NCI-H1436 treated with DMSO at 0.1 percent for 48 hours (cell line): ENCODE measurements at places on chromosomes 2 and 18.

- no peak for DNase-seq
Measured at GRCh38 chr2:104332731-104333130, 521.2 kb upstream of the POU3F3 start.

- no peak for DNase-seq
Measured at GRCh38 chr2:199309411-199309810, 148.3 kb downstream of the SATB2 start.

GRCh38 chr2:54666634-54667265, 56.7 kb upstream of the EML6 start:
- no peak for DNase-seq

GRCh38 chr2:145811276-145812164, 1291.6 kb upstream of the ZEB2 start:
- no peak for DNase-seq

DNA sequence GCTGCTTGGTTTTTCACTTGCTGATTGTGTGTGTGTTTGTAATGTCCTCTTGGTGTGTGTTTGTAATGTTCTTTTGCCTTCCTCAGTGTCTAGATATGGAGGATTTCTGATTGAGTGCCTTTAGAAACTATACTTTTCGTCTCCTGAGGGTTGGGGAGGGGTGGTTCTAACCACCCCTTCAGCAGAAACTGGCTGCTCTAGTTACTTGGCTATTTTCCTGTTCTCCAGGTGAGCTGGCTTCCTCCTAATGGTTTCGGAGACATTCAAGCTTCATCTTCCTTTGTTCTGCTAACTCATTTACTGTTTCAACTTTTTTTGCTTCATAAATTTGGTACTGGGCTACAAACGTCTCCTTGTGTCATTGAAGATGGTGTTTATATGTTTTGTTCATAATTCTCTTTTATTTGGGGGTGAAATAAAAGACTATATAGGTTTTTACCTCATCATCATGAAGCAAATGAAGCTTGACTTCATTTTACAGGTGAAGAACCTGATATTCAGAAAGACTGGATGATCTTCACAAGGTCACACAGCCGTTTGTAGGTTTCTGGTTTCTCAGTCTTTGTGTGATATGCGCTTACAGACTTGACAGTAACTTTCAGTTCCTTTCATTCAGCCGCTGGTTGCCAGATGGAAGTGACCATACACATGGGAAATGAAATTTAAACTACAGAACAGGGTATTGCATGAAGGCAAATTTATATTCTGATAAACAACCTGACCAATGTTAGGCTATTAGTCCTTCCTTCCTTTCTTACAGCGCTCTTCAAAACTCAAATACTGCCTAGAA, 238.5 kb downstream of the GALR1 start:
- DNase-seq: no peak

DNA sequence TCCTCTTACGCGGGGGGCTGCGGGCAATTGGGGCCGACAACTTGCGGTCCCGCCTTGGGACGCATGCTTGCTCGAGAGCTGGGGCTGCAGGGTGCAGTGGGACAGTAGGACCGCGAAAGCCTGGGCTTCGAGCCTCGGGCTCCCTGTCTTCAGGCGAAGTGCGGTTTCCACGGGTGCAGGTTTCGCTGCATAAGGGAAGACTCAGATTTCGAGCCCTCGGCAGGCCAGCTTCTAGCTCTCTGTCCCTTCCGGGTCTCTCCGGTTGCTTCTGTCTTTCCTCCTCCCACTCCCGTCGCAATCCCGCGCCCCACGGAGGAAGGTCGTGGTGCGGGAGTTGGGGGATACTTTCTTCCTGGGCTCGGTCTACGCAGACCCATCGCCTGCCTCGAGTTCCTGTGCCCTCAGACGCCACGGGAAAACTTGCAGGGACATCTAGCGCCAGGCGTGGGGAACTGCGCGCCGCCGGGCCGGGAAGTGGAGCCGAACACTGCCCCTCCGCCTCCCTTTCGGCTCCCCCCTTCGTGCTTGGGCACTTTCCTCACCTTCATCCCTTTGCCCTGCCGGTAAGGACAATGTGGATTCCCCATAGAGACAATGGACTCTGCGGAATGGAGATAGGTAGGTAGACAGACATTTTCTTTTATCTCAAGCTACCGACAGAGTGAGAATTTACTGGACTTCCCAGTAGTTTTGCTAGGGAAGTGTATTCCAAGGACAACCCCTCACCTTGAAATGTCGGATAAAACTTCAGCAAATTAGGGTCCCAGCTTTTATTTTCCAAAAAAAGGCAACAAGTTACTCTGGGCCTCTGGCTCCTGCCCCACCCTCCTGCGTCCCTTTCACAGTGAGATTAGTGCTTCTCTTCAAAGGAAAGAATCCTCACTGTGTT, 4.2 kb upstream of the HOXD13 start:
- DNase-seq: no peak

- DNase-seq: no peak
Measured at GRCh38 chr2:263774-264492, at the start of gene SH3YL1. SH3YL1 (minus strand) TSS chr2:264032; CDS start chr2:263984, 48 bp downstream.

DNA sequence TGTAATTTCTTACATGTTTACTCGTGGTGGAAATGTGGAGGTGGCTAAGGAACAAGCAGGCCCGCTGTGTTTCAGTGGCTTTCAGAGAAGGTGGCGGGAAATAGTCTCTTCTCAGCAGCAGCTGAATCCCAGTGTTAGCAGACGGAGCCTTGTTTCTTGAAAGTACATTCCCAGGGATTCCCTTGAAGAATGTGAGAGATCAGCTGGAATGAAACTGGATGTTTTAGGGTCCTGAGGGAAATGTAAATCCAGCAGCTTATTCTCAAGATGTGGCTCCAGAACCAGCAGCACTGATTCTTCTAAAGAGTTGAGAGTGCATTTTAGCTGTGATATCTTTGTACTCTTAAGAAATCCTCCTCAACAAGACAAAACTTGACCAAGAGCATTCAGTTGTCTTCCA, 59.1 kb downstream of the CDC42EP3 start:
- DNase-seq: no peak

- no peak for DNase-seq
Measured at GRCh38 chr2:140929849-140930248, 1201.0 kb downstream of the LRP1B start.

- DNase-seq: no peak
Measured at GRCh38 chr18:37304012-37304680, 261.5 kb downstream of the CELF4 start.

- DNase-seq: no peak
Measured at GRCh38 chr2:63827749-63828148, 13.9 kb upstream of the UGP2 start.

GRCh38 chr2:239020541-239021041, 172.7 kb downstream of the TWIST2 start:
- DNase-seq: no peak

DNA sequence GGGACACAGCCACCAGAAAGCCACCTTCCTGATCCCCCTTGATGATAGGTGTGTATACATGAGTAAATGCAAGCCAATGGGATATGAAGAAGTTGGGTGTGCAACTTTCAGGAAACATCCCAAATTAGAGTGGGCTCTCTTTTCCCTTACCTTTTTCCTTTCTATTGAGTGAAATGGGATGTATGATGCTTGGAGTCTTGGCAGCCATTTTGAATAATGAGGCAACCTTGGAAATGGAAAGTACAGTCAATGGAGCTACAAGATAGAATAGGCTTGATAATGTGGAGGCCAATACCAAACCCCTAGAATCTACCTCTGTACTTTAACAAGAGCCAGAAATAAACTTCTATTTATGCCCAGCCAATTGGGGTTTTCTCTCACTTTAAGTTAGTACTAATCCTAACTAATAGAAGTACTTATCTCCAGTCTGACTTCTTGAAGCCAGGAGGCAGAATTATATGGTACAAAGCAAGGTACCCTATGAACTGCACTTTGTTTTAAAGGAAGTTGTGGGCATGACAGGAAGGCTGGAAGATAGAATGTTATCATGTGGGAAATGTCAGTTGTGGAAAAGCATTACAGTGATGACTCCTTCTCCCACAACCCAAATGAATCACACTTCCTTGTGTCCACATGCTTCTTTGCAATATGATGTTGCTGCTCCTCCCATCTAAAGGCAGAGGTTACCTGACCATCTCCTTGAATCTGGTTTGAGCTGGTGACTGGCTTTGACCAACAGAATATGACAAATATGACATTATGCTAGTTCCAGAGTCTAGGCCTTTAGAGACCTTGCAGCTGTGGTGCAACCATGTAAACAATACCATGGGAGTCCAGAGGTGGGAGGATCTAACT, 12.9 kb upstream of the NABP1 start:
- DNase-seq: no peak

GRCh38 chr18:5995626-5996025, 100.3 kb upstream of the TMEM200C start:
- no peak for DNase-seq

DNA sequence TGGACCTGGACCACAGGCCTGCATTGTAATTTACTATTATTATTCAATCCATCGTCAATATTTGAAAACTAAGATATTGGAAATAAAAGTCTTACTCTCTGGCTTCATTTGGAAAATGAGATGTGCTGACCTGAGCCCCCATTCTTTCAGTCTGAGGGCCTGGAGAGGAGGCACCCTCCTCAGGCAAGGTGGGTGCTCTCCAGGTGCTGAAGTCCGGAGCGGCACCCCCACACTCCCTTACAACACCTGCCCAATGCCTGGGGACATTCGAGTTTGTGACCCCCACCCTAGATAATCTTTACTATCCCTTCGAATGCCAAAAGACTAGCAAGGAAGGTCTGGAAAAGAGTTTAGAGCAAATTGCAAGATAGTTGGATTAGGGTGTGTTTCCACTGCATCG, 133.3 kb downstream of the EN1 start:
- DNase-seq: no peak

DNA sequence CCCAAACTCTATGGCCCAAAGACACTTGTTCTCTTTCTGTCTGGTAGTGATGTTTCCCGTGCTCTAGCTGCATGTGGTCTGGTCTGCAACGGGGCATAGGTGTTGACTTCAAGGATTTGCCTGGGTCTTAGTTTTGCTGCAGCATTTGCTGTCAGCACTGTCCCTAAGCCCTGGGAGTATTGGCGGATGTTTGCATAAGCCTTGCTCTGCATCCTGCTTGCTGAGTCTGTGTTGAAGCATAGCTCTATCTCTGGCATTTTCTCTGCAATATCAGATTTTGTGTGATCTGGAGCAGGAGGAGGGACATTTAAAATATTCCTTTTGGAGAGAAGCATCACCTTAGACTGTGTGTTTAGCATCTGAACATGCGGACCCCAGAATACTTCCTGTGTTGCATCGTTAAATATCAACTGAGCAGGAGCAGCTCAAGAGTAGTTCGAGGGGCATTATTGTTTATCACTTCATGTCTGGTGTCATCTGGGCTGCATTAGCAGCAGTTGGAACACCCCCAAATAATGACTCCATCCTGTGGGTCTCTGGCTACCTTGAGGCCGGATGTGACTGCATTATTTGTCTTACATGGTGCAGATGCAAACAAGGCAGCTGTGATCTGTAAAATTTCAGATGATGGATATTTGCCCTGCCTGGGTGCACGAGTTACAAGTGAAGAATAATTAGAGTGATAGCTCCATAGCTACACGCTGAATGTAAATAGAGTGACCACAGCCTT, 231.7 kb downstream of the TRIB2 start:
- DNase-seq: no peak

DNA sequence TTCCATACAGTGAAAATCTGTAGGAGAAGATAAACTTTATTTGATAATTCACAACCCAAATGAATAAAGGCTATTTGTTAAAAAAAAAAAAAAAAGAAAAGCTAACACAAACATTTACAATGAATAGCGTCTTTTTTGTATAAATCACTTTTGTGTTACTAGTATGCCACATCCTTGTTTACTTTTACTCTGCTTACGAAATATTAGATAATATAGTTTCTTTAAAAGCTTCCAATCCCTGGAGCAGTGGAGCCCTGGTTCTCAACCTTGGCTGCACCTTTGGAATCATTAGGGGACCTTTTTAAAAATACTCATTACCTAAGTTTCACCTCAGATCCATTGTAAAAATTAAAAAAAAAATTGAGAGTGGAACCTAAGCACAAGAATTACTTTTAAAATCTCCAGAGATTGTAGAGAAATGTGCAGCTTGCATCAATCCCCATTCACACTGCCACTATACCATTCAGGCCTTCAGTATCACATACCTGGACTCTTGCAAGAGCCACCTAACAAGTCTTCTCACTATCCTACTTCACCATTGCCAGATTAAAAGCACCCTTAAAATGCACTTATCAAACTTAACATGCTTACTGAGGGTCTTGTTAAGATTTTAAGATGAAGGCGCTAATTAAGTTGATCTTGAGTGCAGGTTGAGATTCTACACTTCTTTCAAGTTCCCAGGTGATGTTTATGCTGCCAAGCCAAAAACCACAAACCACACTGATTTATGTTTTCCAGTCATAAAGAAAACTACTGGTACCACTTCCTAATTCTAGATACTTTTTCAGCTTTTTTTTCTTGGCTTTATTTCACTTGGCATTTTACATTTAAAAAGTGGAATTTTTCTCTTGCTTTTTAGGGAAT, 59.7 kb upstream of the ZC3H15 start:
- no peak for DNase-seq

- no peak for DNase-seq
Measured at GRCh38 chr2:119433636-119434327, 2.1 kb downstream of the TMEM37 start.

DNA sequence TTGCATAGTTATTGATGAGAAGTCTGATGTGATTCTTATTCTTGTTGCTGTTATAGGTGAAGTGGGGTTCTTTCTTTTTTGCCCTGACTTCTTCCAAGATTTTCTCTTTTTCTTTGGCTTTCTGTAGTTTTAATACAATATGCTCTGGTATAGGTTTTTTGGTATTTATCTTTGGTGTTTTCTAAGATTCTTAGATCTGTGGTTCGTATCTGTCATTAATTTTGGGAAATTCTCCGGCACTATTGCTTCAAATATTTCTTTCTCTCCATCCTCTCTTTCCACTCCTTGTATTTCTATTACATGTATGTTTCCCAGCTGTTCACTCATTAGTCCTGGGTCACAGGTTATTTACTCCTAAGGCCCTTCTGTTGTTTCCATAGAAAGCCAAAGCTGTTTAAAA, 43.8 kb downstream of the SKA1 start:
- DNase-seq: no peak

DNA sequence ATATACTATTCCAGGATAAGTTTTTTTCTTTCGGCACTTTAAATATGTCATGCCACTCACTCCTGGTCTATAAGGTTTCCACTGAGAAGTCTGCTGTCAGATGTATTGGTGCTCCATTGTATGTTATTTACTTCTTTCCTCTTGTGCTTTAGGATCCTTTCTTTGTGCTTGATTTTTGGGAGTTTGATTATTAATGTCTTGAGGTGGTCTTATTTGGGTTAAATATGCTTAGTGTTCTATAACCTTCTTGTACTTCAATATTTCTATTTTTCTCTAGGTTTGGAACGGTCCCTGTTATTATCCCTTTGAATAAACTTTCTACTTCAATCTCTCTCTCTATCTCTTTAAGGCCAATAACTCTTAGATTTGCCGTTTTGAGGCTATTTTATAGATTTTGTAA, 28.3 kb downstream of the STPG4 start:
- DNase-seq: no peak

DNA sequence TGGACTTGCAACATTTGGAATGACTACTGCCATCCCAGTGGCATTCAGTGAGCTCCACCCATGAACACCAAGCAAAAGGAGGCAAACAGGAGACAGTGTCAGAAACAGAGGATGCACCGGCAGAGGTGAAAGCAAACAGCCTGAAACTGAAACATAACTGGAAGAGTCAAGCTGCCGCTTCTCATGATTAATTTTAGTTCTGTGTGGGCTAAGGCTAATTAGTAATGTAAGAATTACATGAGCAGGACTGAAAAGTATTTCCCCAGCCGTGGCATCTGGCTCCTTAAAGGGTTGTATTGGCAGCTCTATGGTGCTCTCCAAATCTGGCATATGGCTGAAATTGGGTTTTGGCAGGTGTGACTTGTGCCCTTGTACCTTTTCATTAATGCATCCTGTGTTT, 1108.1 kb downstream of the TSN start:
- DNase-seq: no peak
